ENCODE measurements at places on chromosomes 4 and X.

DNA sequence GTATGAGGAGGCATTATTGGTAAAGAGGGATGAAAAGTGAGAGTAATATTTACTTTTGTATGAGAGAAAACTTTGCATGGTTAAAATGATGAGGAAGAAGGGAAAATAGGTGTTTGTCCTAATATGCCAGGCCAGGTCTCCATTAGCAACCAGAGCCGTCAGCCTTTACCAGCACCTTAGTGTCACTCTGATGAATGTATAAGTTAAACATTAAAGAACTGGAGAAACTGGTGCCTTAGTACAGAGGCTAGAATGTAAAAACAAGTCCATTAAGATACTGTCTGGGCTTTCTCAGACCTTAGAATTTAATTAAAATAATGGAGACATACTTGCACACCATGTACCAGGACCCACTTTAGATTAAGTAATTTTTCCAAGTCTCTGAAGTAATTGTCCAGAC lies 222.3 kb downstream of the FAM47A start:
- DNase-seq, result no peak

DNA sequence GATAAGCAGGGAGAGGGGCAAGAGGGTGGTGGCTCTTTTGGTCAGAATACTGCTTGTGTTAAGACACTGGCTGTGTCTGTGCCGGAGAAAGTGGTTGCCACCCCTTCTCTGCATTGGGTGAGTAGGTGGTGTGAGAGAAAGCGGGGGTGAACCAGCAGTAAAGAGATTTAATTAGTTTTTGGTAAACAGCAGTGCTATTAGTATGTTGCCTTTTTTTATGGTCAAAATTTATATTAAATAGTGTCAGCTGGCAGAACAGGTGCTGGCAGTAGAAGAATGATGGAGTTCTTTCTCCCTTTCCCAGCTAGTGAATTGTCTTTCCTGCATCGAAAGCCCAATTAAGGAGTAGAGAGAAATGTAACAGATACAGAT lies 181.6 kb downstream of the LARP7 start:
- no peak for DNase-seq

GRCh38 chr4:182169987-182170386 lies 73.2 kb upstream of the TENM3 start:
- no peak for DNase-seq

DNA sequence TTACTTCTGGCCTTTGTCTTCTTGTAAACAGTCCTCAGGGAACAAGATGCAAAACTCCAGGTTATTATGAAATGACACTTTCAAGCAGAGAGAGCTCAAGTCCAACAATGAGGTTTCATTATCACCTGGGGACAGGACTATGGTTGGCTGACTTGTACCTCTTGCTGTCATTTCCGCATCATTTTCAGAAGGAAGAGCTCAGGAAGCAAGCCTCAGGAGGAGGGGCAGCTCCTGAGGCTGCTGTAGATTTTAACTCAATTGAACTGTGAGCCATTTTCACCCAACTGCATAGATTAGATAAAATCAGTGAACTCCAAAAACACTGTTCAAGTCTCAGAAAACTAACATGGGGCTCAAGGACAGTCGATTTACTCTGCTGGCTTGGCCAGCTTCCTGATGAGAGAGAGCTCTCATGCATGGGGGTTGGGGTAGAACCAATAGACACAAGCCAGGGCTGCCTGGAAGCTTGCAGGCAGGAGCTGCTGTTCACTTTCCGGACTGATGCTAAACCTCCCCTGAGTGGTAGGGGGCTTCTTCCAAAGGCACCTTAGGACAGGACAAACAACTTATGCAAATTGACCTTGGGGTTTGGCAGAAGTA lies 23.6 kb downstream of the TMEM255A start:
- no peak for DNase-seq

DNA sequence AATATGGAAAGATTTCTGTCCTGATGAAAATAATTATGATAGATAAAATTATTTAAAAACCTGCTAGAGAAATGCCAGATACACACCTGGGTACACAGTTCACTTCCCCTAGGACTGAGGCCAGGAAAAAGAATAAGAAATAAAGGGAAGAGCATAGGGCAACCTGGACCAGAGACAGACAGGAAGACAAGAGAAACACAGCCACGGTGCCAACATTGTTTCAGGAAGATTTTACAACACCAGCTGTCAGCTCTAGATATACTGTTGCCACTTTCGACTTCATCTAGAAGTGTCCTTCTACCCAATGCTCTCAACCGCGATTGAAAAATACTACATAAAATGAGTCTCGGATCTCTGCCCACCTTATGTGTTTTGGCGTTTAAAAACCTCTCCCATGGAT lies 128.5 kb downstream of the MAML3 start:
- DNase-seq, result no peak

Measured in mesendoderm (in vitro differentiated cells).